ENCODE measurements at places on chromosomes 1 and 21.
A peak's percentile ranks its signal among the peaks of the same experiment; 100 is the strongest.

- DNase-seq = peak; percentile 57
These were observed 182.2 kb downstream of the PRDM16 start for GRCh38 chr1:3251099-3251806.

DNA sequence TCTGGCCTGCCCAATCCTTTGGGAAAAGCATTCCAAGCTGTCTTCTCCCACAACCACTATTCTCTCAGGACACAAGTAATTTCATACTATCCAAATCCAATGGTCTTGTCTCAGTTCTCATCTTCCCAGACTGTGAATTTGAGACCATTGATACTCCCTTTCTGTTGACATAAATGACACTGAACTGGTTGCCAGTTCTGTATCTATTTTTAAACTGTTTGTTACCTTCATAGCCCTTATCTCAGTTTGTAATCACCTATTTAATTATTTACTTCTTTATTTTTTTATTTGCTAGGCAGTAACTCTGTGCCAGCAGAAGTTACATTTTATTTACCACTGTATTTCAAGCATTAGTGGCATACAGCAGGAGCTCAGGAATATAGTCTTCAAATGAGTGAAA is 24.0 kb downstream of the TCEANC2 start:
- DNase-seq = no peak

DNA sequence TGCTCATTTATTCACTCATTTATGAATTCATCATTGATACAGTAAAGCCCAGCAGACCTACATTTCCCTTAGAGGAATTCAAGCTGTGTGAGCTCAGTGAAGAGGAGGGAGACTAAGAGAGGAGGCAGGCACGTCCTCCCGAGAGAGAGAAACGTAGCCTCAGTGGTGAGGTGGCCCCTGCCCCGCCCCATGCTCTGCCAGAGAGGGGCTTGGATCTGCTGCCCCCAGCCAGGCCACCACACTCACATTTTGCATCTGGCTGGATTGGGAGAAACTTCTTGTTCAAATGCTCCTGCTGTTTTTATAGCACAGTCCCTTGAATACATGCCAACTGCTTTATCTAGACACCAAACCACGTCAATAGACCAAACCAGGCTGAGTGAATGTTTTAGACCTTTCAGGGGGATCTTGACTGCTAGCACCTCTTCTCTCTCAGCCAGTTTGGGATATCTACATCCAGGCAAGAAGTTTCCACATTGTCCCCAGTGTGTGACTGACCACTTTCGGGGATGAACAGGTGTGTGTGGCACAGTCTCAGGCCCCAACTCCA is 67.7 kb upstream of the AJAP1 start:
- DNase-seq = peak; percentile 24

DNA sequence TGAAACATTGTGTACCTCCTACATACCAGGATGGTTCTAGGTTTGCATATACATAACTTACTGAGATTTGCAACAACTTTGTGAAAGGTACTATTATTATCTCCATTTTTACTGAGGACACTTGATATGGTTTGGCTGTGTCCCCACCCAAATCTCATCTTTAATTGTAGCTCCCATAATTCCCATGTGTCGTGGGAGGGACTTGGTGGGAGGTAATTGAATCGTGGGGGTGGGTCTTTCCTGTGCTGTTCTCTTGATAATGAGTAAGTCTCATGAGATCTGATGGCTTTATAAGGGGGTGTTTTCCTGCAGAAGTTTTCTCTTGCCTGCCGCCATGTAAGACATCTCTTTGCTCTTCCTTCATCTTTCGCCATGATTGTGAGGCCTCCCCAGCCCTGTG is 40.1 kb downstream of the IGSF21 start:
- no peak for DNase-seq

GRCh38 chr1:209736490-209737117 is 19.2 kb upstream of the TRAF3IP3 start:
- no peak for DNase-seq

DNA sequence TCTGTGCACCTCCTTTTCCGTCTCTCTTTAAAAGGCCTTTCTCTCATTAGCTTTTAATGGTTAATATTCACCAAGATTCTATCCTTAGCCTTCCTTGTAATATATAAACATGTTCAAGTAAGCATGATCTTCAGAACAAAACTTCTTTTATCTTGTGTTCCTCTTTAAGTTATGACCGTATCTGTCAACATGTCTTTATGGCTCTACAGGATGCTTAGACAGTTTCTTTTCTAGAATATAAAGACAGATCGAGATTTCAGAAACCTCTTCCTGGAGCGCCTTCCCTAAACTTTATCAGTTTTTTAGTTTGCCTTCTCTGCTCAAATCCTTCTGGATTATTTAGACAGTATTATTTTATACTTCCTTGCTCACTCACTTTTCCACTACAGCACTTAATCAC is 7.2 kb downstream of the RO60 start:
- no peak for DNase-seq

- peak; percentile 54 for DNase-seq
These were observed 440.8 kb downstream of the NPHP4 start for GRCh38 chr1:5551274-5551975.

- no peak for DNase-seq
These were observed 138.4 kb upstream of the KRTAP19-8 start for GRCh38 chr21:31176725-31177124.
